ENCODE measurements at places on chromosomes 11 and 22. TPM values are rescaled to one million over a fixed set of nuclear protein-coding genes. Genes with fewer than 3 reads are reported as not detected.

The CLMP gene
- 16.1 TPM for total RNA-seq

DNA sequence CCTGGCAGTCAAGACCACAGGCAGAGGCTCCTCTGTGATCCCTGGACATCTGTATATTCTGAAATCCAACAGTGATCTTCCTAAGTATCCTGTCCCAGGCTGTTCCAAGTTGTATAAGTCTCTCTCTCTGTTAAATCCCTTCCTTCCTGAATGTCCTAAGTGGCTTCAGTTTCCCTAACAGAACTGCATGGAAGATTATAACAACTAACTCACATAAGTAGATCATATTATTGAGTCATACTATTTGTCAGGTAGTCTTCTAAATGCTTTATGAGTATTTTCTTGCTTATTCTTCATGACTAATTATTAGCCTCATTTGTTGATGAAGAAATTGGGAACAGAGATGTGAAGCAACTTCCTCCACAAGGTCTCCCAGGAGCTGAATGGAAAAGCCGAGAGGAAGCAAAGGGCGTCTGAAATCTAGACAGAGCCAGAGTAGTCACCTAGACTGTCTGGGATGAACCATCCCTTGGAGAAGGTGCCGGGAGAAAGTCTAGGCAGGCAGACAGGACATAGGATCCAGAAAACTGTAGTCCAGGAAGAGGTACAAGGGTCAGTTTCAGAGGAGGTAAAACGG lies 93.2 kb upstream of the FAT3 start:
- no peak for DNase-seq

GRCh38 chr11:44374001-44374400 lies 64.1 kb upstream of the ALX4 start:
- DNase-seq = no peak

DNA sequence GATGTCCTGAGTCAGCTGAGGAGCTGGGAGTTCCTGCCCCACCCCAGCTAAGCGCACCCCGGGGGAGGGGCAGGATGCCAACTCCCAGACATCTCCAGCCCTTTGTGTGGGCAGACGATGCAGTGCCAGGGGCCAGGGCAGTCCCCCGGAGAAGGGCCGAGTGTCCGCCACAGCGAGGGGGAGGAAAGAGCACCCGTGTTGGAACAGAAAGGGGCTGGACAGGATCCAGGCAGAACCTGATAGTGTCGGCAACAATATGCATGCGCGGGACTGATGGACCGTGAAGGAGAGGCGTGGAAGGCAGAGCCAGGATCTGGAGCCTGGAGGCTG lies 1434.7 kb downstream of the BRD1 start:
- no peak for DNase-seq

The GSTT2B gene
- total RNA-seq = 14.0 TPM

The STK33 gene
- total RNA-seq = 6.6 TPM

DNA sequence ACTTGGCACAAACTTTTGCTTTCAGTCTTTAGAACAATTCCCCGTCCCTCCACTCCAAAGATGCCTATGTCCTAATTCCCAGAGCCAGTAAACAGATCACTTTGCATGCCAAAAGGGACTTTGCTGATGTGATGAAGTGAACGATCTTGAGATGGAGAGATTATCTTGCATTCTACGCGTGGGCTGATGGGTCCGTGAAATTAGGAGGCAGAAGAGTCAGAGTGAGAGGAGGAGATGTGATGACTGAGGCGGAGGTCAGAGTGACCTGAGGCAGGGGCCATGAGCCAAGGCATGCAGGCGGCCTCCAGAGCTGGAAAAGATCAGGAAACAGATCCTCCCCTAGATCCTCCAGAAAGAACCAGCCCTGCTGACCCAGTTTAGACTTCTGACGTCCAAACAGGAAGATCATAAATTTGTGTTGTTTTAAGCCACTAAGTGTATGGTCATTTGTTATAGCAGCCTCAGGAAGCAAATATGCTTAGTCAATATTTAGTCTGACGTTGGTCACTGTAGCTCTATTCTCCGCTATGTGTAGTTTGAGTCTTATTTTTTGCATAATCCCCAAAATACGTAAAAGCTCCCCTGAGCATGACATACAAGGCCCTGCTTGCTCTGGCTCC lies 76.0 kb upstream of the TIMP3 start:
- no peak for DNase-seq

The GPHA2 gene
- not detected for total RNA-seq

The HSPB2 gene
- total RNA-seq = 1.0 TPM

DNA sequence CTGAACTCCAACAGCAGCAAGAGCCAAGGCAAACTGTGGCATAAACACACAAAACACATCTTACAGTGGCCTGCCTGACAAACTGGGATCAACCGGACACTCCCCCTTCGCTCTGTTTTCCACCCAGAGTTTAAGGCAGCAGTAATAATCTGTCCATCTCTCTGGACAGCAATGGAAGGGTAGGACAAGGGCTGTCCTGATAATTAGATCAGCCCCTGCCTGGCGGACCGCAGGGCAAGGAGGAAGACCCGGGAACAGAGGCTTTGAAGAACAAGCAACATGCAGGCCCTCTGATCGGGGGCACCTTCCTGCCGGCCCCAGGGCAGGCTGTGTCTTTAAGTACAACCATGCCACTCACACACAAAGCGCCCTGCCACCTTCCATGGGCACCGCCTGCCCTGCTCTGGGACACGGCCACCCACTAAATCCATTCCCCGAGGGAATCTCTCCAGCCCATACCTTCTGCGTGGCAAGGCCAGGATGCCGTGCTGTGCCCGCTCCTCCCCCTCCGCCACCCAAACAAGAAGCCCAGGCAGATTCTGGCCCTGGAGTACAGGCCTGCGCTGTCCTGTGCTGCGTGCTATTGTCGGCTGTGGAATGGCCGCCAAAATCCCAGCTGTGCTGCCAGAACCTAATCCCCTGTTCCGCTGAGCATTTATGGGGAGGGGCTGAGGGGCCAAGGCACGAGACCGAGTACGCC lies 38.8 kb downstream of the NUMA1 start:
- DNase-seq = peak; percentile 84

DNA sequence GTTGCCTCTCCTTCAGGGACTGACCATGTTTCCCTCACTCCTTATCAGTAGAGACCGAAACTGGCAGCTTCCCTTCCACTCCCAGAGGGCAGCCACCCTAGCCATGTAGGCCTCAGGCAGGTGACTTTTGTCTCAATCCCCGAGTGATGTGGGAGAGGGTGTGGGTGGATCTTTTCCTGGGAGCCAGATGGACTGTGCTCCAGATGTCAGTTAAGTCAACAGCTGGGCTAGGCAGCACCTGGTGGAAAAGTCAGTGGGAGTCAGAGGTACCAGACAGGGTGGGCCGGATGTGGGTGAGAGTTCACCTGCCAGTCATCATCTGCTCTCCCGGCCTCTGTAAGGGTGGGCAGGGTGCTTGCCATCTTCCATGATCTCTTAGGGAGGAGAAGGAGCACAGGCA lies 1.9 kb downstream of the BANF1 start:
- DNase-seq = no peak

DNA sequence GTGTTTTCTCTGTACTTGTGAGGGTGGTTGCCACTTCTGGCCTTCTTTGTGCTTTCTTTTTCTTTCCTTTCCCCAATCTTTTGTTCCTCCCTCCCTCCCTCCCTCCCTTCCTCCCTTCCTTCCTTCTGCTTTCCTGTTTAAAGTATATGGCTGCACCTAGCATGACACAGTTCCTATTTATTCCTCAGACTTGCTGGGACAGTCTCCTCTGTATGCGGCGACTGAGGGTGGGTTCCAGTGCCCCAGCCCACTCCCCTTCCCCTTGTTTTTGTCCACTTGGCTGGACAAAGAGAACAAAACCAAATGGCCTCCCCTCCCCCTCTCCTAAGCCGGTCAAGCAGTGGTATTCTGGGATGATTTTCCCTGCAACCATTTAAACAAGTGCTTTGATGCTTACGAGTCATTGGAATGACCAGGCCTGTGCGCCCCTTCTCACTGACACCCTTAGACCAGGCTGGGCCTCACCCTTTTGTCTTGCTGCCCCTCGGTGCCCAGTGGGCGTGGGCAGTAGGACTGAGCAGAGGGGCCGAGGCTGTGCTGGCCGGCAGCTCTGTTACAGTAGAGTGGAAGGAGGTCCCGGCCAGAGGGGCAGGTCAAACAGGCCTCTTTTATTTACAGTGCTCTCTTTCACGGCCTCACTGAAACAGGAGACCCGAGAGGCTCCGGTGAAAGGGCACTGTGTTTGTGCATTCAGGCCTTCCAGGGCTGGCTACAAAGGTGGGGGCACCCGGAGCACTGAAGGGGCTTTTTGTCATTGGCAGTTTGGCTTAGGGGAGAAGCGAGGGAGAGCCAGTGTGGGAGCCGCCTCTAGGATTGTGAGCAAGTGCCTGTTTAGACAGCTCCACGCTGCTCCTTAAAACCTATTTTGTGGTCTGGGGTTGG lies 32.2 kb downstream of the ZBTB16 start:
- no peak for DNase-seq

DNA sequence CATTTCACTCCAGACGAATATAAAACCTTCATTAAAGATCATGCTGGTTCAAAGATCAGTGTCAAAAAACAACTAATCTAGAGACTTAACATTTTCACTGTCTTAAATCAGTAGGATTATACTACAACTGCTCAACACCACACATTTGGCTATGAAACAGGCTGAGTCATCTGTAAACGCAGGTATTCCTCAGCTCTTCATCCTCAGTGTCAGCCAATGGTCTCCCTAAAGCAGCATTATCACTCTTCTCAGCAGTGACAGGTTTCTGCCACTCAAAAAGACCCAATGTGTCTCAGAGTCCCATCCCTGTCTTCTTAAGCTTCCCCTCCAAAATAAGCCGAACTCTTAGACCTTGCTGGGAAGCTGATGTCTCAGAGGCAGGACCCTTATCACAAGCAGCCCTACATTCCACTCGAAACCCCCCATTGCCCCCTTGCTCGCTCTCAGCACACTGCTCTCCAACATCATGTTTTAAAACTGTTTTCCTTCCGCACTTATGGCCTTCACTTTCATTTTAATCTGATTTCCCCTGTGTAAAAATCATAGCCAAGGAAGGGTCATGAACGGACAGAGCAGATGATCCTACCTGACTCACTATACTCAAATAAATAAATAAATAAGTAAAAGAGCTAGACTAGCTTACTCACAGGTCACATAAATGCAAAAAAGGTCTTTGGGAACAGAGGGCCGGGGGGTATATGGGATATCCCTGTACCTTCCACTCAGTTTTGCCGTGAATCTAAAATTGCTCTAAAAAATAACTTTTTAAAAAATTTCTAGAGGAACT lies 23.0 kb downstream of the CDON start:
- DNase-seq = no peak

GRCh38 chr22:46553189-46553588 lies 15.8 kb upstream of the CELSR1 start:
- no peak for DNase-seq

The ENDOD1 gene
- total RNA-seq = 9.3 TPM

The RGL4 gene
- 0.03 TPM for total RNA-seq

- DNase-seq = no peak
Measured at GRCh38 chr11:92240916-92241315, 16.3 kb downstream of the FAT3 start.

GRCh38 chr11:67174311-67174710 lies 55.2 kb downstream of the KDM2A start:
- DNase-seq = no peak

DNA sequence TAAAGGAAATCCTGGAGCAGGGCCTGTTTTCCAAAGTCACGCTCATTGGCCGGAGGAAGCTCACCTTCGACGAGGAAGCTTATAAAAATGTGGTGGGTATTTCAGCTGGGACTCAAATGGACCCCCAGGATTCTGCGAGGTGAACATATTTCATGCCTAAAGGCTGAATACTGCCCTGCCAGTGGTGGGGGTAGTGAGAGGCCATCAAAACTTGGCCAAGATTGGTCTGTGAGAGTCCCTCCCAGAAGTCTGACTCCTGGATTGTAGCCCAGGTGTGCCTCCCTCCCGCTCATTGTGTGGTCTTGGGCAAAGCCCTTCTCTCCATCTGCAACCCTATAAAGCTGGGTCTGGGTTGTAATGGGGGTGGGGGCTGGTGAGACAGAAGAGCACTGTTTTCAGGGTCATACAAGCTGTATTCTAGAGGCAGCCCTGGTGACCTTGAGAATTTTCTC lies 853 bp downstream of the HTATIP2 start:
- DNase-seq = no peak

- no peak for DNase-seq
Measured at GRCh38 chr11:94750319-94751217, 17.6 kb upstream of the AMOTL1 start.

GRCh38 chr11:1252371-1253102 lies 29.7 kb downstream of the MUC5B start:
- DNase-seq = no peak

DNA sequence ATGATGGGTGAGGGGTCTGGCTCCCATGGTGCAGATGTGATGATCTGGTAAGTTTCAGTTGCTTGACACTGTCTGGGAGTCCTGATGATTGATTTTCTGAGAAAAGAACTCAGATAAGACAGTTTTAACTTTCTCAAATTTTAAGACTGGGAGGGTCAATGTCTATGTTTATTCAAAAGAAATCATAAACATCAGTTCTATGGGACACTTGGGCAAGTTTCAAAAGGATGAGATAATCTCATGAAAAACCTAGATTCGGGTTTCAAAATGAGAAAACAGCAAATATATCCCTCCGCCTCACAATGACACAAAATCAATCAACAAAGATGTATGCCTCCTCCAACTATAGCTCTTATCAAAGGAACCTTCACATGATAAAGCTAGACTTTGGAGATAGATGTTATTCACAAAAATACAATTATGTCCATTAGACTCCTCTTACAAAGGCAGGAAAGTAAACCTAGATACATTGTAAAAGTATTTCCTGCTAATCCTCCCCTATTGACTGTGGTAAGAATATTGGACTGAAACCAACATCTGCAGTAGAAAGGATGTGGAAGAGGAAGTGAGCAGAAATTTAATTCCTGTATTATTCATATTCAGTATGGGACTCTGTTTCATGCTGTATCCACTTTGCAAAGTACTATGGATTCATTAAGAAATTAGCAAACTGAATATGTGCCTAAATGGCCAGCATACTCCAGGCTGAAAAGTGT lies 21.6 kb downstream of the SVIP start:
- DNase-seq = no peak

- DNase-seq = no peak
Measured at GRCh38 chr11:121451178-121451985, 732 bp upstream of the SORL1 start.

The GPR83 gene
- total RNA-seq = 0.04 TPM

GRCh38 chr11:120714438-120714837 lies 202.9 kb downstream of the GRIK4 start:
- no peak for DNase-seq

GRCh38 chr11:30855383-30856006 lies 269.3 kb upstream of the MPPED2 start:
- peak; percentile 44 for DNase-seq

DNA sequence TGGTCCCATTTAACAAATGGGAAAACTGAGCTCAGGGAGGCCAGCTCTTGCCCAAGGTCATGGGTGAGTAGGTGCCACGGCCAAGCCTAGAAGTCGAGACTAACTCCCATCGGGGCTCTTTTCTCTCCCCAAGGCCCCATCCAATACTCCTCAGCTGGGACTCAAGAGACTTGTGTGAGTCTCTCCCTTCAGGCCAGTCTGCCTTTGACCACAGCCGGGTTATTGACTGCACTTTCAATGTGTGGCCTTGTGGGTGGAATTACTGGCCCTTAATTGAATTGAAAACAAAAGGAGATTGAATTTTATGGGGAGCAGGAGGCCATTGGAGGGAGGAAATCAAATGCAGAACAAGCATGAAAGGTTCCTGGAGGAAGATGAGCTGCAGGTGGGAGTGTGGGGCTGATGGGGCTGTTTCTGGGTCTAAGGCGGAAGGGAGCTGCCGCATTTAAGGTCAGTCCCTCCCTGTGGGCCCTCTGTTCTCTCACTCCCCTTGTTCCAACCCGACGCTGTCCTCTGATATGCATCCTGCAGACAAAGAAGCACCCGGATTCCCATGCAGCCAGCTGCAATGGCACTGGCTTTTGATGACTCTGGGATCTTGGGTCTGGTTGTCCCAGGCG lies 552.8 kb downstream of the MIAT start:
- DNase-seq = no peak

GRCh38 chr11:15775015-15775541 lies 581.3 kb downstream of the SOX6 start:
- DNase-seq = peak; percentile 21

Data from SJCRH30 (cell line).